Iris pigment epithelial cell (primary cell): ENCODE measurements at places on chromosomes 4 and X.

GRCh38 chr4:16817286-16817685 is 81.2 kb downstream of the LDB2 start:
- DNase-seq: no peak

DNA sequence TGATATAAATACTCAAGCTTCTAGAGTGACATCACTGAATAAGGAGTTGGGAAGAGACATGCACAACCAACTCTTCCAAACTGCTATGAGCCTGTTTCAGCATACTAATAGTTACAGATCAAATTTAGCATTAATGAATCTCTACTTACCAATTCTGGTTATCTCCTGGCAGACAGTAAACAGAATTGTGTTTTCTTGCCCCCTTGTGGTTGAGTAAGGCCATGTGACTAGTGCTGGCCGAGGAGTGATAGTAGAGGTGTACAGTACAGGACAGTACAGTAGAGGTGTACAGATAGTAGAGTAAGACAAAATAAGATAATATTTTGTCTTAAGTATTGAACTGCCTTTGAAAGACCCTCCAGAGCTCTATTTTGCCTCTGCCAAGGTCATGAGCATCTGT is 681.4 kb downstream of the GABRG1 start:
- DNase-seq: peak; percentile 0

DNA sequence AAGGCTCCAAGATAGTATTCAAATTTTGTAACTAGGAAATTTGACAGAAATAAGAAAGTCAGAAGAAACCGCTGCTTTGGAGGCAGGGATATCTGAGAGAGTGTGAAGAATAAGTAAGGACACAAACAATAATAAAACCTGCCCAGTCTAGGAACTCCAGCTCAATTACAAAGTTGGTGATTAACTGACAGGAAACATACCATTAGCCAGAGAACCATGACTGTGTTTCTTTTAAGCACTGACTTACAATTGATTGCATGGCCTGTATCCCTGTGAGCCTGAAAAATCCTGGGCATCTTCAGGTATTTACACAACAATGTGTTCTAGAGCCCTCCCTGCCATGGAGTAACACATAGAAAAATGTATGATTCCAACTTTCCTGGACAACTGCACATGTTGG is 127.4 kb downstream of the GRIA3 start:
- no peak for DNase-seq

DNA sequence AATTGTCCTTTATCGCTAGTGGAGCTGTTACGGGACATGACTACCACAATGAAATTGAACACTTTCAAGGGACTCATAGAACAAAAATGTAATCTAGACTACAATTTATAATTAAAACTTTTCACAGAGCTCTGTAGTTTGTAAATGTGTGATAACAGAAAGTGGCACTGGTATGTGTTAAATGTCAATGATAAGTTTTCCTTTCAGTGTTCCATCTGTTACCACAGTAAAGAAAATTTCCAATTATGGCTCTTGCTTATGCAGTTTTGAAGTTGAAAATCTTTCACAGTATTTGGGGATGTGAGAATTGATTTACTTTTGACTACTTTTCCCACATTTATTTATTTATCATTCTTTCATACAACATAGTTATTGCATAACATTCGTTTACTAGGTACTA is 40.1 kb upstream of the GUCY1A1 start:
- DNase-seq: no peak
